AG04449 (cell line): ENCODE measurements at places on chromosomes 2 and 18.

GRCh38 chr2:204705243-204705932 is 160.1 kb downstream of the PARD3B start:
- no peak for DNase-seq

DNA sequence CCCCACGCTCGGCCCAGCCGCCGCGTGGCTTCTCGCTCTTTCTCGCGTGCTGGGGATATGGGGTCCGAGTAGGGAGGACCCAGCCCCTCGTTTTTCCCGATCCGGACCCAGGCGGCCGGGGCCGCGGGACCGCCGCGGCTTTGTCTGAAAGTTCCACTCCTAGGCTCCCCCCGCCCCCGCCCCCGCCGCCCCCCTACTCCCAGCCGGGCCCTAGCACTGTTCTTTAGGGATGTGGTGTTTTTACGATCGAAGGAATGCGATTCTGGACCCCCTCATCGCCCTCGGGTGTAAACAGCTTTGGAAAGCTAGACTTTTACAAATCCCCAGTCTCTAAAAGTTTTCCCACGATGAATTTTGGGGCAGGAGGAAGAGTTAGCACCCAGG is 819 bp downstream of the TGIF1 start:
- DNase-seq, result no peak

DNA sequence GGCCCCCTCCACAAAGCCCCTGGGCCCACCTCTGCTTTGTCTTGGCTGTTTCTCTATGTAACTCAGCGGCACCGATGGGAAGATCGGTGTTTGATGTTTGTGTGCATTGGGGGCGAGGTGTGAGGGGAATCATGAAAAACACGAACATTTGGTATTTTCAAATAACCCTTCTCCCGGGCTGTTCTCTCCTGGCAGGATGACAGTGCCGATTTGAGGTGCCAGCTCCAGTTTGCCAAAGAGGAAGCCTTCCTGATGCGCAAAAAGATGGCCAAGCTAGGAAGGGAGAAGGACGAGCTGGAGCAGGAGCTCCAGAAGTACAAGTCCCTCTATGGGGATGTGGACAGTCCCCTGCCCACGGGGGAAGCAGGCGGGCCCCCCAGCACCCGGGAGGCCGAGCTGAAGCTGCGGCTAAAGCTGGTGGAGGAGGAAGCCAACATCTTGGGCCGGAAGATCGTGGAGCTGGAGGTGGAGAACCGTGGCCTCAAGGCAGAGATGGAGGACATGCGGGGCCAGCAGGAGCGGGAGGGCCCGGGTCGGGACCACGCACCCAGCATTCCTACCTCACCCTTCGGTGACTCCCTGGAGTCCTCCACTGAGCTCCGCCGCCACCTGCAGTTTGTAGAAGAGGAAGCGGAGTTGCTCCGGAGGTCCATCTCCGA is 78.1 kb downstream of the MTCL1 start:
- no peak for DNase-seq

DNA sequence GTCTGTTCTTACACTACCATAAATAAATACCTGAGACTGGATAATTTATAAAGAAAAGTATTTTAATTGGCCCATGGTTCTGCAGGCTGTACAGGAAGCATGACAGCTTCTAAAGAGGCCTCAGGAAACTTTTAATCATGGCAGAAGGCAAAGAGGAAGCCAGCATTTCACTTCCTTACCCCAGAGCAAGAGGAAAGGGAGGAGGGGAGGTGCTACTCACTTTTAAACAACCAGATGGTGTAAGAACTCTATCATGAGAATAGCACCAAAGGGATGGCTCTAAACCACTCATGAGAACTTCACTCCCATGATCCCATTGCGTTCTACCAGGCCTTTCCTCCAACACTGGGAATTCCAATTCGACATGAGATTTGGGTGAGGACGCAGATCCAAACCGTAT is 344.4 kb upstream of the SLC39A10 start:
- no peak for DNase-seq

DNA sequence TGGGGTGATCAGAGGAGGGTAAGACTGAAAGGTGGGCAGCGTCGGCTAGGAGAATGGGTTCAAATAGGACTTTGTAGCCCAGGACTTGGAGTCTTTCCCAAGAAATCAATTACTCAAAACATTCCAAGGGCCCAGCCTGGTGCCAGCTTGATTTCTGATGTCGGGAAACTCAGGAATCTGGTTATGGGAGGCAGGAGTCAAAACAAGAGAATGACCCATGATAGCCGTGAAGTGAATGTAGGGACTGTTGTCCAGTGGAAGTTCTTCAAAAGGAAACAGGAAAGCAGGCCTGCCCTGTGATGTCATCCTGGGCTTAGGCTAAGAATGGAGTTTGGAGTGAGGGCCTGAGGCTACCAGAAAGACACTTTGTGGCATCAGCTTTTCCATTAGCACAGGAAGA is 67.4 kb upstream of the SLC14A2 start:
- no peak for DNase-seq

DNA sequence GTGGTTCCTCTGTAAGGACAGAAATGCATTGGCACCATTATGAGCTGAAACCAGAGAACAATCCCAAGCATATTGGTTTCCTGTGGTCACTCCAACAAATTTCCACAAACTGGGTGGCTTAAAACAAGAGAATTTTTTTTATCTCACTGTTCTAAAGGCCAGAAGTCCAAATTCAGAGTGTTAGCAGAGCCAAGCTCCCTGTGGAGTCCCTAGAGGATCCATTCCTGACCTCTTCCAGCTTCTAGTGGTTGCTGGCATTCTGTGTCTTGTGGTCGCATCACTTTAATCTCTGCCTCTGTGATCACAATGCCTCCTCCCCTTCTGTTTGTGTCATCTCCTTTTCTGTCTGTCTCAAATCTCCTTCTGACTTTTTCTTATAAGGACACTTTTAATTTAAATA is 380.3 kb downstream of the NYAP2 start:
- no peak for DNase-seq

GRCh38 chr2:9808334-9809063 is 34.8 kb upstream of the TAF1B start:
- DNase-seq, result no peak

DNA sequence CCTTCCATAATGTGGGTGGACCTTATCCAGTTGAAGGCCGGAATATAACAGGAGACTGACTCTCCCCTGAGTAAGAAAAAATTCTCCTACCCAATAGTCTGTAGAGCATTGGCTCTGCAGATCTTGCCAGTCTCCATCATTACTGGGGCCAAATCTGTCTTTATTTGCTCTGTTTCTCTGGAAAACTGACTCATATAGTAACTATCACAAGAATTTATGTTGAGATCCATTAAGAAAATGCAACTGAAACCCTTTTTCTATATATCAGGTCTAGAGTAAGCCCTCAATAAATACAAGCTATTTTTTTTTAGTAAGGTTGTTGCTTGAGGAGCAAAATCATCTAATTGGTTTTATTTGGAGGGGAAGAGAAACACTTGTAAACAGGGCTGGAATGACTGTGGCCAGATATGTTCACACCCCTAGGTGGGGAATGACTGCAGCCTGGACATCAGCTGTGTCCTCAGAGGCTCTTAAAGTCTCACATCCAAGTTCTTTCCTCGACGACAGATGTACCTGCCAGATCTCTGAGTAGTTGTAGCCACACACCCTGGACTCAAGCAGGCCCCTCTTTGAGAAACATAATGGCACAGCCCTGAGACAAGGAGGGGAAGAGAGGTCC is 339.7 kb downstream of the TNS1 start:
- DNase-seq, result no peak

DNA sequence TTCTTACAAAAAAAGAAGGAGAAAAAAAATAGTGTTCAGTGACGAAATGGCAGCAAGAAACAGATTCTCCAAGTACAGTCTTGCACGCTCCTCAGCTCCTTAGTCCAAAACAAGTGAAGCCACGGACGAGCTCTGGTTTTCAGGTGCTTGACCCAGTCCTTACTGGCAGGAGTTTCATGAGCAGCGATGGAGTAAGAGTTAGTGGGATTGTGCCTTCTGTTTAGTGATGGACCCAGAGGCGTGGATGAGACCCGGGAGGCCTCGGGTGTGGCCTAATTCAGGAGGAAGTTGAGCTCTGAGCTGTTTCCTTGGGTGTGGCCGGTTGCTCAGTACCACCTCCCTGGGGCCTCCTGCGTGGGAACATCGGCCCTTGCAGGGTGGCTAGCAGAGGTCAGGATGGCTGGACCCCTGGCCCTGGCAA is 52.0 kb downstream of the KIF5C start:
- DNase-seq, result no peak

GRCh38 chr2:236550701-236551465 is 18.7 kb upstream of the ACKR3 start:
- no peak for DNase-seq

GRCh38 chr2:144686518-144687215 is 166.7 kb upstream of the ZEB2 start:
- DNase-seq, result no peak

GRCh38 chr2:84838434-84839145 is 42.3 kb downstream of the TRABD2A start:
- DNase-seq, result peak; percentile 47

GRCh38 chr2:176115883-176116813 is at the start of gene HOXD10:
TSS of gene HOXD10 (plus strand) at chr2:176116778. CDS start at chr2:176116834, 56 bp downstream.
- no peak for DNase-seq

- no peak for DNase-seq
Measured at GRCh38 chr2:62529758-62530157, 23.8 kb upstream of the TMEM17 start.

DNA sequence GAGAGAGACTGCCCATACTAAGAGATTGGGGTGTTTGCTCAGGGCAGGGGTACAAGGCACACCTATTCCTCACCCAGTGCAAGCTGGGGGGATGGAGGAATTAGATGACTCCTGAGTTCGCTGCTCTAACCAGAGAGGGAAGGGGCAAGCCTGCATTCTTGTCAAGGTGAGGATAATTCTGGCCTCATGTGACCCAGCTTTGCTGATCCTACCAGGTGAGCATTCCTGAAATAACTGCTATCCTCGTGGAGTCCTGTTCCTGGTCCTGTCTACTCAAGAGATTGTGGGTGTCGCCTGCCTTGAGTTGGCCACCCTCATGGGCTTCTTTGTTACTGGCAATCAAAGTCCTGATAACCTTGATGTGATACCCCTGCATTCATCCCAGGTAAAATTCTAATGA is 206.0 kb downstream of the SPP2 start:
- DNase-seq, result no peak

DNA sequence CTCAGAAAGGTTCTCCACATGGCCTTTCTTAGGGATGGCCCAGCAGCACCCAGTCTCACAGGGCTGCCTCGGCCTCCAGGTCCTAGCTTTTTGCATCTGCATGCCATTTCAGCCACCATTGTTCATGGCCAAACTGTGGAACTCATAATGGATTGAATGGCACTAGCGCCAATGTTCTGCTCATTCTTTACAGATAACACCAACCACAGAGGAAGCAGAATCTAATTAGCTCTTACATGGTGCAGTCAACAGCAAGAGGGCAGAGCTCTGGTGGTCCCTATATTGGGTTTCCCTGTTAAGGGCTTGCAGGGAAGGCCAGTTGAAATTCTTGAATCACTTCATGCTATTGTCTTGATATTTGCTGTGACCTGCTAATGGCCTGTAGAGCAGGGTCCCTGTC is 45.6 kb downstream of the ARL4C start:
- DNase-seq, result no peak

DNA sequence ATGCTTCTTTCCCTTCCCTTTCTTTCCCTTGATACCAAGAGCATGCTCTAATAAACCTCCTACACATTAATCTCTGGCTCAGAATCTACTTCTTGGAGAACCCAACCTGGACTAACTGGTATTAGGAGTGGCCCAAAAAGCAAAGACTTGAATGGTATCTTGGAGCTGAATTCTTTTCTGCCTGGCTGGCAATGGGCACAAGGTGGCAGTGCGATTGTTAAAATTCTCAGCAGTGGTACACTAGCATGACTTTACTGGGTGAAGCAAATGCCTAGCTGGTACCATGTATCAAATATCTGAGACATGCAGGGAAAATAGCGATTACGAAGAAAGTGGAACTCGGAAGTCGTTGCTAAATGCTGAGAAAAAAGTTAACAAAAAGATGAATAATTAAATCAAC is 376.1 kb downstream of the XIRP2 start:
- no peak for DNase-seq

DNA sequence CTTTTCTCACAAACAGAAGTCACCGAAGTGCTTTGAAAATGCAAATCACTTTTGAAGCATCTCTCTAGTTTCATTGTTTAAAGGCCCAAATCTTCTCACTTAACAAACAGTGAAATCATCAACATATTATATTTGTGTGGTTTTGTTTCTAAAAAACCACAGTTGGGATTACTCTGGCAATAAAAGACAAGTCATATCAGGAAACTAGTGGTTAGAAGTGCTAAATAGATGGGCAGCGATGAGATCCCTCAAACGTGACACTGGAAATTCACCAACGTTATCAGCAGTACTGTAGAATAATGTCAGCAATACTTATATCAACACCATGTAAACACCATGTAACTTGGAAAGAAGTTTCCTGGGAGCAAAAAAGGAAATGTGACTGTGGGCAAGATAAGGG is 893.5 kb downstream of the SUCLG1 start:
- DNase-seq, result no peak

GRCh38 chr18:68219274-68219673 is 495.6 kb downstream of the TMX3 start:
- DNase-seq, result no peak

DNA sequence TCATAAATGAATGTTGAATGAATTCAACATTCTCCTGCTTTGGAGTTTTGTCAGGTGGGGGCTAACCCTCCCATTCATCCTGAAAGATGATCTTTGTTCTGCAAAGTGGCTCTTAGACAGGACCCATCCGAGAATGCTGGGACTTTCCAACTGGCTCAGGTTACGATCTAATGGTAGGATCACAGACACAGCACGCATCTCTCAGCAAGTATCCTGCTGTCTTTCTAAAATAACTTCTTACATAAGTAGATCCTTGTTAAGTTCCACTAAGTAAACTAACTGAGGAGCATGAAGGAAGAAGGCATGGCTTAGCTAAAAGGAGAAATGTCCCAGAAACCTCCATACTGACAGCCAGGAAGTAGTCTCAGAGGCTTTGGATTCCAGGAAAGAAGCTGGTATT is 23.7 kb downstream of the CYP27A1 start:
- DNase-seq, result peak; percentile 45

- no peak for DNase-seq
Measured at GRCh38 chr2:79899196-79899595, 386.3 kb downstream of the CTNNA2 start.

GRCh38 chr2:70817284-70817954 is 3.0 kb downstream of the CLEC4F start:
- no peak for DNase-seq

DNA sequence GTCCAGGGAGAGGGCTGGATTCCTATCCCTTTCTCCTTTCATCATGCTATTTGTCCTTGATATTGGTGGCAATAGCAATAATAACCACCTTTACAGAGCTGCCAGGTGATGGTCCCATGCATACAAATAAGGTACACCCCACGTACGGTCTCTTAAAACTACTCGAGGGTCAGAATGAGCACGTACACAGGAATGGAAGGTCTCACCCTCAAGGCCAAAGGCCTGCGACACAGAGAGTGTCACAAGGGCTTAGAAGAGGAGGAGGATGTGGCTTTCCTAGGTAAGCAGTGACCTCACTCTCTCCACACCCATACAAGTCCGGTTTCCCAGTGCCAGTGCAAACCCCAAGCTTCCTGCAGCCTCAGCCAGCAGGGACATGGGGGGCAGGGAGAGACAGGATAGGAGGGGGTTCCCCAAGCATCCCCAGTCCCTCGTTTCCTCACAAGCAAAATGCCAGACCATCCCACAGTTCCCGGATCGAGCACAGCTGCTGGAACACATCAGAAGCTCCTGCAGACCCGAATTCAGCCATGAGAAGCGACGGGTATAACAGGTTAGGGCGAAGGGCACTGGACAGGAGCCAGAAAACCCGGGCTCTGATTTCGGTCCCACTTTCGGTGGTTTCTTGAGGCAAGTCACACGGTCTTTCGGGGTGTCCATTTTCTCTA is 49.2 kb downstream of the PLB1 start:
- no peak for DNase-seq
